ENCODE measurements at places on chromosomes 1 and 21.
A peak's percentile ranks its signal among the peaks of the same experiment; 100 is the strongest.

DNA sequence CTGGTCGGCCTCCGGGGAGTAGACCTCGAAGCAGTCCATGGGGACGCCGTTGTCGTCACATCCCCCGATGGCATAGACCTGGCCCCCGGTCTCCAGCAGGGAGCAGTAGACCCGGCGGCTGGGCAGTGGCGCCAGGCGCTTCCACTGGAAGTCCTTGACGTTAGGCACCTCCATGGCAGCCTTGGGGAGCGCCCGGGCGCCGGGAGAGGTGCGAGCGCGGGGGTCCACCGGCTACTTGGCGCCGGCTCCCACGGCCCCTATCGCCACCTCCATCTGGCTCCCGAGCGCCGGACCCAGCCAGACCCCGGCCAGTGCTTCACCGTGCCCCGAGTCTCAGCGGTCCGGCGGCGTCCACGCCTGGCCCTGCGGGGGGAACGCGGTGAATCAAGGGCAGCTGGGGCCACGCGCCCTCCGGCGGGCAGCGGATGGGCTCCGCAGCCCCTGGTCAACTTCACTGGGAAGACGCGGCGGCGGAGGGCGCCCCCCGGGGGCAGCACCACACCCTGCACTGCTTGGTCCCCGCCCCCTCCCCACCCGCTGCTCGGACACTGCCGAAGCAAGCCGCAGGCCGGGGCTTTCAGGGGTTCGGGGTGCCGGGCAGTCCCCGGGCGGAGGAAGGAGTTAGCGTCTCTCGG is 13.2 kb downstream of the KLHDC8A start:
- no peak for DNase-seq

GRCh38 chr1:55536545-55536865 is 321.3 kb upstream of the USP24 start:
- no peak for DNase-seq

- DNase-seq, result no peak
Observed at GRCh38 chr21:26815197-26815596, 30.0 kb downstream of the ADAMTS1 start.

GRCh38 chr21:34116569-34116968 is 43.2 kb downstream of the MRPS6 start:
- DNase-seq, result no peak

- no peak for DNase-seq
Observed at GRCh38 chr1:26053718-26054560, 8.0 kb upstream of the SLC30A2 start.

GRCh38 chr1:94039514-94039870 is 81.5 kb downstream of the ABCA4 start:
- DNase-seq, result peak; percentile 74

- peak; percentile 12 for DNase-seq
Observed at GRCh38 chr1:91406773-91407389, 2.2 kb upstream of the HFM1 start.

- peak; percentile 80 for DNase-seq
Observed at GRCh38 chr21:27047658-27048314, 80.9 kb upstream of the ADAMTS5 start.

- no peak for DNase-seq
Observed at GRCh38 chr1:12333036-12333785, 103.4 kb downstream of the VPS13D start.

- DNase-seq, result peak; percentile 22
Observed at GRCh38 chr21:25836396-25836795, 101.6 kb downstream of the GABPA start.

- DNase-seq, result no peak
Observed at GRCh38 chr1:19354531-19354981, 42.4 kb downstream of the SLC66A1 start.

DNA sequence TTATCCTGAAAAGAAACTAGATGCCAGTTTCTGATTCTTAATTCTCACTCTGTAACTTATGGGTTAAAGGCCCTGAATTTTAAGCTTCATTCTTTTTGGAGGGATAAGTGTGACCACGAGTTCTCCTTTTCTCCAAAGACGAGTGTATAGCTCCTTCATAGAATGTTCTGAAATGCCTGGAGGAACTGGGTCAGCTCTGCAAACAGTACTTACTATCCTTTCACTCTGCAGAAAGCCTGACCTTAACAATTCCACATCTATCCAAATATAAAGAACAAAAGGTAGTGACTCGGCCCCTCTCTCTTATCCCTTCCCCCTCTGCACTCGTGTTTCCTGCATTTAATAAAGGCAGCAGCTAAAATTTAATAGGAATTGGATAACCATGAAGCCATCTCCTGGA is 150.5 kb downstream of the LYPLAL1 start:
- DNase-seq, result no peak

GRCh38 chr1:160474392-160475242 is 48.4 kb downstream of the SLAMF6 start:
- DNase-seq, result no peak

DNA sequence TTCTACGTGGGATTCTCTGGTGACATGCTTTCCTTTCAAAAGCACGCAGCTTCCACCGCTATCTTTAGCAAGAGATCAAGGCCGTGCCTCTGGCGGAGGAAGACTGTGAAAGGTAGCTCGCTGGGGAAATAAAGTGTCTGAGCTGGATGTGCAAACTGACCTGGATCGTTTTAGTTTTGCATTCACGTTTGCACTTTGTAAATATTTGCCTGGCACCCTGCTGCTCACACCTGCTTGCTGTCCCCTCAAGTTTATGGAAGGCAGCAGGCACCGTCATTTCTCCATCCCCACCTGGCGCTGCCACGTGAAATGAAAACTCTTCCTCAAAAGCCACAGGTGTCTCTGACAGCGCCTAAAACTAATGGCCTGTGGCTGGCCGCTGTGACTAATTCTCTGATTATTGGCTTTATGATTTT is 44.0 kb upstream of the TARDBP start:
- no peak for DNase-seq

DNA sequence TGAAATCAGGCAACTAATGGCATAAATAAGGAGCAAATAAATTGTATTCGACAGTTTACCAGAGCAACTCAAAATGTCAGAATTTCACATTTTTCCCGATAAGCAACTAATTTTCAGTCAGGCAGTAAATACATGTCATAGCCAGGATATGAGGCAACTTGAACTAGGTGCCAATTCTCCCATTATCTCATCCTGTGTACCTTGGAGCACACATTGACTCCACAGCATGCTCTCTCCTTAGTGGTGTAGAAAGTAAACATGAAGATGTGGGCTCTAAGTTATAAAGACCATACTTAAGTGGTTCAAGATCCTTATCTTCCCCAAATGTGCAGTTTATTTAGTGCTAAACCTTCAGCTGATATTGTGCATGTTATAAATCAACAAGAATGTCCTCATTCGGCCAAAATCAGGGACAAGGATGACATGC is 197.8 kb downstream of the VAV3 start:
- DNase-seq, result no peak

- DNase-seq, result no peak
Observed at GRCh38 chr1:187034501-187034900, 205.8 kb downstream of the PLA2G4A start.
